Aorta (tissue), 5 donors: ENCODE measurements at places on chromosomes 2 and 18. TPM values are rescaled to one million over a fixed set of nuclear protein-coding genes. Genes with fewer than 3 reads are reported as not detected.

Gene LONRF2
- total RNA-seq: 10.3 TPM

Gene PDE1A
- 23.2 TPM for total RNA-seq

Gene CPO
- total RNA-seq: 0.51 TPM

Gene IL36A
- total RNA-seq: not detected

Gene NAB1
- total RNA-seq: 49.5 TPM

- DNase-seq: no peak
- no peaks in the 10 kb centered on the region for H3K27me3 ChIP-seq
- H3K27ac ChIP-seq: peak overlapping the region; percentile 30
- H3K4me1 ChIP-seq: no peaks in the 10 kb centered on the region
- no peak overlapping the region for H3K4me3 ChIP-seq
- no peaks in the 10 kb centered on the region for H3K36me3 ChIP-seq
These were observed 36.1 kb downstream of the BCL2 start for GRCh38 chr18:63283305-63284094.

DNA sequence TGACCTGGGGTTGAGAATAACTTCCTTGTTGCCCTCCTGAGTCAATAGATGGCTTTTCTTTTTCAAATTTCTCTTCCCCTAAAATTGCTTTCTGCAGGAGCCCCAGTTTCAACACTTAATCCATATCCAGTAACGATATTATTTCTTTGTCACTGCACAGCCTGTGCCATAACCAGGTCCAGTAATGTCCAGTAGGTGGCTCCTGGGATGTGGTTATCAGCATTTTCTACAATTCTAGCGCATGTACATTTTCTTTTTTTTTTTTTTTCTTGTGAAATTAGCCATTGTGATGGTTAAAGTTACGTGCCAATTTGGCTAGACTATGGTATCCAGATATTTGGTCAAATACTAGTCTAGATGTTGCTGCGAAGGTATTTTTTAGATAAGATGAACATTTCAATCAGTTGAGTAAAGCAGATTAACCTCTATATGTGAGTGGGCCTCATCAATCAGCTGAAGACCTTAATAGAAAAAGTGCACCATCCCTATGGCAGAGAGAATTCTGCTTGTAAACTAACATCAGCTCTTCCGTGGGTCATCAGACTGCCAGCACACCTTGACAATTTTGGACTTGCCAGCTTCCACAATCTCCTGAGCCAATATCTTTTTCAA, 72.9 kb upstream of the SCG2 start:
- no peaks in the 10 kb centered on the region for H3K36me3 ChIP-seq
- no peaks in the 10 kb centered on the region for H3K4me1 ChIP-seq
- DNase-seq: no peak
- no peak overlapping the region for H3K27ac ChIP-seq
- H3K4me3 ChIP-seq: no peak overlapping the region

DNA sequence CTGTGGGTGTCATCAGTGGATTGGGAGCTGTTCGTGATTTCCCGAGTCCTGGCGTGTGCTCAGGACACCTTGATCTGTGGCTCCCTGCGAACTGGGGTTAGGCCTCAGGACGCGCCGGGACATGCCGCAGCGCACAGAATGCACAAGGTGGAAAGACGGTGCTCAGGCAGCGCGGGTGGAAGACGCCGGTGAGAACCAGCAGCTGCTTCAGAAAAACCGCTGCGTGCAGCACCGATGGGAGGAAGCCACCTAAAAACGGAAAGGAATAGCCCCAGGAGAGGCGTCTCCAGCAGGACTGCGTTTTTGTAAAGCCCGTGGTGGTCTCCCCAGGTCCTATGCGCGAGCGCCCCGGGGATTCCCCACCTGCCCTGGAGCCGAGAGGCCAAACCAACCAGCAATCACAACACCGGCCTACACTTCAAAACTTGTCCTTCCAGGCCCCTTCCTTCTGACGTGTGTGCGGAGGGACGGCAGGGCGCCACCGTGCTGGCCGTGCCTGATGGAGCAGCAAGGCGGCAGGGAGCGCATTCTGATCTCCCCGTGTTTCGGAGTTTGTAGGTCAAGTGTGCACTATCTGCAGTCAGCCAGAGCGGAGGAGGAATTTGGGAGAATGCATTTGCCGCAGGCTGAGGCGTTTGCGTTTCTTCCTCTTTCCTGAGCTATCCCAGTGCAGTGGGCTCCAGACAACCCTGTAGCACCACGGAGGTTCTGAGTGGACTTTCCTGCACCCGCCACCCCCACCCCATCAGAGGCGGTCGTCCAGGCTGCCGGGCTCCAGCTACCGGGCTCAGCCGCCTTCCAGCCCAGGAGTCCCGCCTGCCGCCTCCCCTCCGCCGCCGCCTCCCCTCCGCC, 32.2 kb downstream of the RTP5 start:
- no peak overlapping the region for H3K27ac ChIP-seq
- H3K36me3 ChIP-seq: no peaks in the 10 kb centered on the region
- no peaks in the 10 kb centered on the region for H3K27me3 ChIP-seq
- DNase-seq: no peak

DNA sequence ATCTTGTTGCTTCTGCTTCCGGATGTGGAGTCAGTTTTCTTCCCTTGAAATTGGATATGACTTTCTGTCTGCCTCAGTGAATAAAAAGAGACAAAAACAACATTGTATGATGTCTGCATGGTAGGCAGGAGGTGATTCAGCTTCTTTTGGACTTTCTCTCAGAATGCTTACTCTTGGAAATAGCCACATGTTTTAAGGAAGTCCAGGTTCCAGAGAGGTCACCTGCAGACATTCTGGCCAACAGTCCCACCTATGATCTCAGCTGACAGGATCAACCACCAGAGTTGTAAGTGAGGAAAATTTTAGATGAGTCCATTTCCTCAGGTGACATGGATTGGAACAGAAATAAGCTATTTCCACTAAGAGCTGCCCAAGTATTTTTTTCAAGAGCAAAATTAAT, 508.7 kb upstream of the FAM98A start:
- DNase-seq: no peak
- H3K4me1 ChIP-seq: no peaks in the 10 kb centered on the region

GRCh38 chr2:231521-232185, 32.2 kb downstream of the SH3YL1 start:
- H3K4me3 ChIP-seq: no peak overlapping the region
- no peak overlapping the region for H3K27ac ChIP-seq
- DNase-seq: no peak
- no peaks in the 10 kb centered on the region for H3K27me3 ChIP-seq
- H3K36me3 ChIP-seq: peaks cover 8% of the 10 kb centered on the region
- no peaks in the 10 kb centered on the region for H3K4me1 ChIP-seq

DNA sequence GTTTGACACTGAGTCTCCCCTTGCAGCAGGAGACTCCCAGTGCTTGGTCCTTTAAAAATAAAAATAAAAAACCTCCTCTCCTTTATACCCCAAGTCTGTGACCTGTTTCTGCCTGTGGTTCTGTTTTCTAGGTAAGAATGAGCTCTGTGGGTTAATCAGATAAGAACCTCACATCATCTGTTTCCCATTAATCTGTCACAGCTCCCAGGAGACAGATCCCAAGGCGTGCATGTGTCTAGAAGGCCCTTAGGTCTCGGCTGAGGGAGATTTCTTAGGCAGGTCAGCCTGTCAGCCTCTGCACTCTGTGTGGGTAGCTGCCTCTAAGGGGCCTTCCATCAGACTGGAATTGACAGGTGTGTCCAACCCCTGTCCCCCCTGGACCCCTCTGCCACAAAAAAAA, 80.7 kb downstream of the FHOD3 start:
- no peaks in the 10 kb centered on the region for H3K4me1 ChIP-seq
- no peak for DNase-seq
- H3K27me3 ChIP-seq: no peaks in the 10 kb centered on the region
- no peak overlapping the region for H3K4me3 ChIP-seq

GRCh38 chr2:140496714-140497113, 1634.1 kb downstream of the LRP1B start:
- no peaks in the 10 kb centered on the region for H3K27me3 ChIP-seq
- H3K36me3 ChIP-seq: no peaks in the 10 kb centered on the region
- no peak for DNase-seq
- H3K27ac ChIP-seq: no peak overlapping the region

- H3K27me3 ChIP-seq: no peaks in the 10 kb centered on the region
- H3K27ac ChIP-seq: no peak overlapping the region
- H3K4me3 ChIP-seq: no peak overlapping the region
- DNase-seq: no peak
- H3K36me3 ChIP-seq: peaks cover 12% of the 10 kb centered on the region
- H3K4me1 ChIP-seq: no peaks in the 10 kb centered on the region
These were observed 95.3 kb downstream of the CCDC93 start for GRCh38 chr2:117918608-117919007.

GRCh38 chr2:168543037-168543436, 87.0 kb downstream of the CERS6 start:
- H3K27ac ChIP-seq: no peak overlapping the region
- H3K36me3 ChIP-seq: no peaks in the 10 kb centered on the region
- H3K27me3 ChIP-seq: no peaks in the 10 kb centered on the region
- no peaks in the 10 kb centered on the region for H3K4me1 ChIP-seq
- no peak for DNase-seq

DNA sequence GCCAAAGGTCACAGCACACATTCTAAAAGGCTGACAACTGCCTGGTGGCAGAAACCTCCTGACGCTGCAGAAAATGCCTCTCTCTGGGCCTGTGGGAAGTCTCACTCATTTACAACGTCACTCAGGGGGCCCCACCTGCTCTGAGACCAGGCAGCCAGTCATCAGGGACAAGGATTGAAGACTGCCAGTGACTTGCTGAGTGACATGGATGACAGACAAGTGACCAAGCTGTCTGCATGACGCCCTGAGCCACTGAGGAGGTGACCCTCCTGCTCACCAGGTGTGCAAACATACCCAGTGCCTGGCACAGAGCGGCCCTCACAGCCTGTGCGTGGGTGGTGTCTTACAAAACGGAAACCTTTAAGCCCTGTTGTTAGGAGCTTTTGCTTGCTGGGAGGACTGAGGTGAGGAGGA, 392.4 kb downstream of the TNS1 start:
- no peaks in the 10 kb centered on the region for H3K36me3 ChIP-seq
- H3K27ac ChIP-seq: no peak overlapping the region
- no peaks in the 10 kb centered on the region for H3K27me3 ChIP-seq
- no peak overlapping the region for H3K4me3 ChIP-seq
- DNase-seq: no peak

GRCh38 chr2:68466361-68466777, 725 bp downstream of the FBXO48 start:
- peak overlapping the region; percentile 33 for H3K4me3 ChIP-seq
- no peaks in the 10 kb centered on the region for H3K27me3 ChIP-seq
- peak overlapping the region; percentile 20 for H3K27ac ChIP-seq
- H3K4me1 ChIP-seq: no peaks in the 10 kb centered on the region
- H3K36me3 ChIP-seq: no peaks in the 10 kb centered on the region

- no peak for DNase-seq
- H3K36me3 ChIP-seq: no peaks in the 10 kb centered on the region
- no peaks in the 10 kb centered on the region for H3K27me3 ChIP-seq
- no peaks in the 10 kb centered on the region for H3K4me1 ChIP-seq
- H3K4me3 ChIP-seq: no peak overlapping the region
- H3K27ac ChIP-seq: no peak overlapping the region
These were observed 506.9 kb upstream of the MYT1L start for GRCh38 chr2:2837746-2838547.

DNA sequence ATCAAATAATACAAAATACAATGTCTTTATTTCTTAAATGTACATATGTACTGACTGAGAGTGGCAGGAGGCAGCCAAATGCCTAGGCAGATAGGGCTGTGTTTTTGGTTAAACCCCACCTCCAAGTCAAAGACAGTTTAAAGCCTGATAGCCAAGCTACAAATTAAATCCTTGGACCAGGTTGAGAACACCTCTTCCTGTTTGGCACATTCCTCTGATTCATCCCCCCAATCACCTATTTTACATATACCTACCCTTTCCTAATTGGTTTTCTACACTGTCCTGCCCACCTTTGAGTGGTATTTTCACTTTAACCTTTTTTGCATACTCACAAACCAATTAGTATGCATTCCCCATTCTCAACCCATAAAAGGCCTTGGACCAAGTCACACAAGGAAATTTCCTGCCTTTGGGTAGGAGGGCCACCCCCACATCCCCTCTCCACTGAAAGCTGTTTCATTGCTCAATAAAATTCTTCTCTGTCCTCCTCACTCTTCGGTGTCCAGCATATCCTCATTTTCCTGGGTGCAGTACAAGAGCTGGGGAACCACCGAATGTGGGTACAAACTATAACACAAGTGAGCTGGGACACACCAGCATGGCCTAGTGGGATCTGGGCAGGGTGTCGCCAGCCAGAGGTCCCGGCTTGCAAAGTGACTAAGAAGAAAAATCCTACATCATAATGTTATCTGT, 149.1 kb downstream of the UBE2E3 start:
- H3K27me3 ChIP-seq: no peaks in the 10 kb centered on the region
- DNase-seq: no peak
- H3K4me3 ChIP-seq: no peak overlapping the region
- no peak overlapping the region for H3K27ac ChIP-seq
- no peaks in the 10 kb centered on the region for H3K4me1 ChIP-seq
- H3K36me3 ChIP-seq: no peaks in the 10 kb centered on the region

- DNase-seq: no peak
- no peak overlapping the region for H3K27ac ChIP-seq
- no peaks in the 10 kb centered on the region for H3K27me3 ChIP-seq
- peaks cover 16% of the 10 kb centered on the region for H3K4me1 ChIP-seq
- H3K36me3 ChIP-seq: no peaks in the 10 kb centered on the region
These were observed 58.8 kb upstream of the TTN start for GRCh38 chr2:178865999-178866398.

DNA sequence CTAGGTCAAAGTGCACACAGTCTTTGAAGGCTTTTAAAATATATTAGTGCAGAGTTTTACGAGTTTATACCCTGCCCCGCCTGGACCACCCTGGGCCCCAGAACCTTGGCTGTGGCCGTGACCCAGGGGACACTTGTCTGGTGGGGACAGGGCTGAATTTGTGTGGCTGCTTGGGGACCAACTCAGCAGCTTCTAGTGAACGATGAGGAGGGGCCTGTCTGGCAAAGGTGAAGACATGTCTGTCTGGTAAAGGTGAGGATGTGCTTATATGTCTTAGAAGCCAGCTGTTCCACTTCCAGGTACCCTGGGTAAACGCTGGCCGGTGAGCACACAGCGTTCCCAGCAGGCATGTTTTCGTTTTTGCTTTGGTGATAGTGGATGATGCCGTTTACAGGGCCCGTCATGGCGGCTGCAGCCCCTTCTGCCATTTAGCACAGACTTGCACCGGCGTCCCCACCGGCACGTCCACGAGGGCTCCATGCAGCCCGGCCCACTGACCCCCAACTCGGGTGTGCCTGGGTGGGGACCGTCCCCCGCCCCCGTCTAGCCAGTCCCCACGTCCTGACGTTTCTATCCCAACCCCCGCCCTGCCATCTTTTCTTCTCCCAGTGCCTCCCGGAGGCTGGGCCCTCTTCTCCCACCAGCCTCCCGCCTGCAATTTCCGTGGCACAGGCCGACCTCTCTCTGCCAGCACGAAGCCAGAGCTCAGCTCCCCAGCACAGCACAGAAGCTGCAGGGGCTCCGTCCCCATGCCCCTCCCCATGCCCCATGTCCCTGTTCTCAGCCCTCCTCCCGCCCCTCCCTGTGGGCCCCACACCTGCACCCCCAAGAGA, 67.8 kb downstream of the SLC66A2 start:
- no peaks in the 10 kb centered on the region for H3K36me3 ChIP-seq
- H3K27ac ChIP-seq: no peak overlapping the region
- H3K27me3 ChIP-seq: no peaks in the 10 kb centered on the region
- peak; percentile 73 for DNase-seq
- no peaks in the 10 kb centered on the region for H3K4me1 ChIP-seq
- no peak overlapping the region for H3K4me3 ChIP-seq

- peaks cover 2% of the 10 kb centered on the region for H3K4me1 ChIP-seq
- no peak overlapping the region for H3K27ac ChIP-seq
- H3K4me3 ChIP-seq: no peak overlapping the region
- no peak for DNase-seq
These were observed 111.1 kb upstream of the CAB39 start for GRCh38 chr2:230601510-230601909.
